Panc1 (cell line): ENCODE measurements at places on chromosomes 2 and 18. TPM values are rescaled to one million over a fixed set of nuclear protein-coding genes. Genes with fewer than 3 reads are reported as not detected.
A peak's percentile ranks its signal among the peaks of the same experiment; 100 is the strongest.

CXXC1 gene
- total RNA-seq: 60.8 TPM

HOXD11 gene
- 0.49 TPM for total RNA-seq

- no peak for DNase-seq
Observed at GRCh38 chr2:134952608-134953007, 34.0 kb downstream of the CCNT2 start.

GRCh38 chr2:238433941-238434845 is 7.5 kb downstream of the ASB1 start:
- DNase-seq: no peak

DNA sequence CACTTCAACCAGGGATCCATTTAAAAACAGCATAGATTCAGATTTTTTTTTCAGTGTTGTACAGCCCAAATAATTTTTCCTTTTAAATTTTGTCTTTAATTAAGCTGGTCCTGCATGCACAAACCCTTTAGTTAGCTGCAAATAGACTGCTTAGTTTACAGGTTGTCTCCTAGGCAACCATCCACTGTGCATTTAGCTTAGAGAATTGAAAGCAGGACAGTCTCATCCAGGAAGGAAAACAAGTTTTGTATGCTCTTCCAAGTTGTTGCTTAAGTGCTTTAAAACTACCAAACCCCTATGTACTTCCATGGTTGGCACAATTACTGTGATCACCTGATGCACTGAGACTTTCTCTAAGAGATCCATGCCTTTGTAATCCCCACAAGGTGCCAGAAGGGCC is at the start of gene MAP3K19:
TSS of gene MAP3K19 (minus strand) at position 148 of the 400 bp plus-strand sequence. CDS start 22,800 bp downstream, outside the sequence.
- no peak for DNase-seq

- DNase-seq: no peak
Observed at GRCh38 chr2:229832510-229832898, 89.3 kb downstream of the TRIP12 start.

DNA sequence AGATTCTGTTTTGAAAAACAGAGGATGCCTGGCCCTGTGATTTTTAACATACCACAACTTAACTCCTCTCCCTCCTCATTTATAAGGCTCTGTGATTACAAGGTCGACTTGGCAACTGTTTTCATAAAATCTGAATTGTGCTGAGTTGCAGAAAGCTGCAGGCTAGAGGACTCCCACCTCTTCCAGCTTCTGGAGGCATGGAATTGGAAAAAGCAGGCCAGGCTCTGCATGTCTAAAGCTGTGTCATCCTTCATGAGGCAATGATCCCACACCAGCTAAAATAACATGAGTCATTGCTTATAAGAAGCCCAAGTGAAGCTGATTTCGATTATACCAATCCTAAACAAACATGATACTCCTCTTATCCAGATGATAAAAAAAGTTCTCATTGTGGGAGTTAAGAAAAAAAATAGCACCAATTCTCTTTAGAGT is 11.7 kb downstream of the ARHGAP28 start:
- DNase-seq: peak; percentile 24
